ENCODE measurements at places on chromosomes 2 and 18. TPM values are rescaled to one million over a fixed set of nuclear protein-coding genes. Genes with fewer than 3 reads are reported as not detected.

The TLX2 gene
- total RNA-seq: not detected

The SERPINB4 gene
- total RNA-seq: 0.14 TPM

The STARD6 gene
- total RNA-seq: not detected

The APCDD1 gene
- total RNA-seq: 3.9 TPM

The DIPK1C gene
- total RNA-seq: not detected

The GALNT13 gene
- total RNA-seq: under 0.01 TPM

The ZNF516 gene
- 28.2 TPM for total RNA-seq

The MARCHF4 gene
- 8.7 TPM for total RNA-seq

The SPC25 gene
- total RNA-seq: 7.6 TPM

The KRTCAP3 gene
- not detected for total RNA-seq

The ALKAL2 gene
- not detected for total RNA-seq

The CFC1 gene
- total RNA-seq: not detected

The BMP10 gene
- total RNA-seq: 0.44 TPM

The CHRND gene
- total RNA-seq: not detected

The CNDP1 gene
- 0.22 TPM for total RNA-seq

The STON1 gene
- total RNA-seq: 20.1 TPM

The RND3 gene
- 269 TPM for total RNA-seq

The MAB21L4 gene
- total RNA-seq: not detected

The TFCP2L1 gene
- under 0.01 TPM for total RNA-seq

The CDK5R2 gene
- total RNA-seq: not detected

The IGFBP5 gene
- total RNA-seq: 541 TPM

The GALNT14 gene
- 0.14 TPM for total RNA-seq

The ALS2 gene
- 43.4 TPM for total RNA-seq

The NLRC4 gene
- not detected for total RNA-seq

The RAPH1 gene
- 33.0 TPM for total RNA-seq

The IL36B gene
- not detected for total RNA-seq

The TNFRSF11A gene
- 0.43 TPM for total RNA-seq

The DPP4 gene
- total RNA-seq: 636 TPM

The COBLL1 gene
- 8.9 TPM for total RNA-seq

The ITPRIPL1 gene
- 1.7 TPM for total RNA-seq

The POTEI gene
- total RNA-seq: not detected

The ADCYAP1 gene
- not detected for total RNA-seq

The UPP2 gene
- total RNA-seq: not detected

The ARHGAP15 gene
- total RNA-seq: not detected

The MYO5B gene
- total RNA-seq: 0.66 TPM

The NGEF gene
- 0.57 TPM for total RNA-seq

The CD8B gene
- total RNA-seq: not detected

The OTOS gene
- not detected for total RNA-seq

The DSG4 gene
- not detected for total RNA-seq

The TEKT4 gene
- not detected for total RNA-seq

The LHCGR gene
- total RNA-seq: not detected

The PRSS56 gene
- total RNA-seq: not detected

The KIAA2012 gene
- not detected for total RNA-seq

The INHBB gene
- total RNA-seq: not detected

The PTCD3 gene
- total RNA-seq: 55.1 TPM

The ALPI gene
- not detected for total RNA-seq

The SERPINB3 gene
- total RNA-seq: not detected

The STK39 gene
- total RNA-seq: 20.1 TPM

The LAMA1 gene
- total RNA-seq: 12.5 TPM

The ACTR3 gene
- total RNA-seq: 569 TPM

The ATP8B1 gene
- total RNA-seq: 37.5 TPM

The MARCO gene
- total RNA-seq: not detected

The MYOM1 gene
- total RNA-seq: 0.22 TPM

The FABP1 gene
- total RNA-seq: not detected

The GAREM1 gene
- 0.72 TPM for total RNA-seq
